ENCODE measurements at places on chromosomes 2 and 18.

DNA sequence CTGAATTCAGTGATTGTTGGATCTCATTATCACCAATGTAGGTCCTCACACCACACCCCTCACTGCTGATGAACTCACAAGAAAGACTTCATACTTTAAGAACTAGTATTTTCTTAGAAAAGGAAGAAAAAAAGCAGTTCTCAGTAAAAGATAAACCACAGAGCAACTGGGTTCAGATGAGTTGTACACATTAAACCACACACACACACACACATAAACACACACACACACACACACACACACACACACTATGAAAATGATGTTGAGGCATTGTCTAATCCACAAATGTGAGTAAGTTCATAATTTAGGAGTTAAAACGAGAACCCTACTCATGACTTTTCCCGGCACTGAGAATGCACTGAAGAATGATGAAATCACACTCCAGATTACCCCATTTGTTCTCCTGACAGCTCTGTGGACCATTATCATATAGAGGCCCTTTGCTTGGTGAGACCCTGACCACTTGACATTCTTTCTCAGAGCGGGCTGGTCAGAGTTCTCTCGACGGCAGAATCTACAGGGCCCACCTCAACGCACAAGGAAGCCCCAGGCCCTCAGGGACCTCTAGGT lies 106.2 kb downstream of the BCL2 start:
- no peak for DNase-seq

DNA sequence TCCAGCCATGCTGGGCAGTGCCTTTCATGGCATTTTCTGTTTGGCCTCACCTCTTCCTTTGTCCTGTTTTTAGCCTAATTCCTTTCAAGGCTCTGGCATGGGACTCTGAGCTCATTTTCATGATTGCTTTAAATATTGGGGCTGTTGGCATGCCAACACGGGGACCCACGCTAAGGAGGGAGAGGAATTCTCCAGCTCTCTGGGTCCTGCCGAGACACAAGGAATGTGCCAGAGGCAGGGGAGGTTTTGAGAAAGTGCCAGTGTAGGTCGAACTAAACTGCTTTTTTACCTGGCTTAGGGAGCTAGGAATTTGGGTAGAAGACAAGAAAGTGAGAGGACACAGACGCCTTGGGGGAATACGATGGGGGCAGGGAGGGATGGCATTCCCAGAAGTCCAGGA lies 42.3 kb downstream of the RPL37A start:
- DNase-seq = no peak

DNA sequence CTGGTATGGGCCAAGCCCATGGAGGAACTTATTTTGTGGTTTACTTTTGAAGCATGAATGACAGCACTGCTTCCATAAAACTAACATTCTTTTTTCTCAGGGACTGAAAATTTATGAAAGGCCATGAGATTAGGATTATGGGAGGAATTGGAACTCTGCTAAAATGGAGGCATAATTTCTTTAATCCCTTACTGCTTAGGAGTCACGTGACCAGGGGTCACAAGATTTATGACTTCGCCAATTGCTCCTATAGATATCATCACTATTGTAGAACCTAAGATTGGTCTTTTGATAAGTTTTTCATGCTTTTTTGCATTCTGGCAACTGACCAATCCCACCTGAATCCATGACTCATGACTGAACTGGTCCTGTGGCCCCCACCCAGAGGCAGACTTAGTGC lies 495.7 kb upstream of the VRK2 start:
- DNase-seq = no peak

DNA sequence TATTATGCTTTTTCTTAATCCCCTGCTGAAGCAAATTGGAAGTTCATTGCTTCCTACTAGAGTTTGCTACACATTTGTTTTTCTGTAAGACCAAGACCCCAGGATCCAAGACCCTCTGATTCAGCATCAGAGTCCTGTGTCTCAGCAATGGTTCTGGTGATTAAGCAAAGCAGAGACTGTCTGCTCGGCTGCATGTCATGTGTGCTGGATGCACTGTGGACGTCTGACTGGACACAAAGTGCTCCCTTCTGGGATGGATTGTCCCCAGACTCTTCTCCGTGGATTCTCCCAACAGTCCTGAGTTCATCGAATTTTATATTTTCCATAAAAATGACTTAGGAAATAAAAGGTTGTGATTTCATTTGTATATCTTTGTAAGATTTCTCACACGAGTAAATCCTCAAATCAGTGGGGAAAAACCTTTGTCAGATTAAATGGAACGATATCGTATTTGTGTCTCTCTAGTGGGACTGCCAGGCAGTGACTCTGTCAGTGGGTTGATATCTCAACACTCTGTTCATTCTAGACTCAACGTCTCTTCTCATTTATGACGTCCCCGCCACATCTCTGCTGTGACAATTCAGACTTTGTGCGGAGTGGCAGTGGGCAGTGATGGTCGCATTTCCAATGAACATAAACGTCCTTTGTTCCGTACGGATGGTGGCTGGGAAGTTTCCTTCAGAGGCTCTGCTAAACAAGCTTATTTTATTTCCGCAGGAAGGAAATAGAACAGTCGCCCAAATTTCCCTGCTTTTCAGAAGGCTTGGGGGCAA lies 58.6 kb downstream of the NCAPH start:
- no peak for DNase-seq

DNA sequence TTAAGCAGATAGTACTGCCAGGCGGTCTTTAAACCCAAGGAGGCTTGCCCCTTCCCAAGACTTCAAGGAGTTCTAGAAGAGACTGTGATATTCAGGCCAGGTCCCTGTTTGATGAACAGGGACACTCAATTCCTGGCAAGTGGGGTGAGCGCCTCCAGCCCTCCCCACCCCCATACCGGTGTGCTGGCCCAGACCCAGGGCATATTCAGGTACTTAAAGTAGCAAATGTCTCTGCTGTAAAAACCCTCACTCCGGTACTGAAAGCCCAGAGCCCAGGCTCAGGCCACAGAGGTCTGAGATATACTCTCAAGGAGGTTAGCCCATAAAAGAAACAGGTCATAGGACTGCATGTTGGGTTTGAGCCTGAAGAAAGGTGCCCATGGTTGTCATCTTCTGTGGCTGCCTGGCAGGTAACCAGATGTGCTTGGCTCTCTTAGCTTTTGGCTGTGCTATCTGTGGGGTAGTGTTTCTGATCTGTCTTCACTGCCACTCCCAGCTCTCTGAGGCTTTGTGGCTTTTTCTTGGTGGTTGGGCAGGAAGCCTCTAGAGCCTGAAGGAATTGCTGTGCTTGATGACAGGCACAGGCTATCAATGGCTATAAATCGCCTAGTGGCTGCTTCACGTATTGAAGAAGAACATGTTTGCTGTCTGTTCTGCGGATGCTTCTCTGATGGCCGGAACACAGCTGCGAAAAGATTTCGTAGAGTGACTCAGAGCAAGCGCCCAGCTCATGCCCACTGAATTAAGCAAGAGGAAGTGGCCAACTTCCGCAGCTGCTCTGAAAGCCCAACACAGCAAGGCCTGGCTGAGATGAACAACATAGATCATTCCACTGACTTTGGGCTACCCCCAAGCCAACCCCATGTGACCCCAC lies 63.3 kb upstream of the ALPP start:
- DNase-seq = no peak

- no peak for DNase-seq
Observed at GRCh38 chr2:108388045-108388444, 10.3 kb downstream of the SULT1C4 start.

- DNase-seq = peak; percentile 60
Observed at GRCh38 chr18:31555971-31556747, 35.5 kb upstream of the TTR start.

DNA sequence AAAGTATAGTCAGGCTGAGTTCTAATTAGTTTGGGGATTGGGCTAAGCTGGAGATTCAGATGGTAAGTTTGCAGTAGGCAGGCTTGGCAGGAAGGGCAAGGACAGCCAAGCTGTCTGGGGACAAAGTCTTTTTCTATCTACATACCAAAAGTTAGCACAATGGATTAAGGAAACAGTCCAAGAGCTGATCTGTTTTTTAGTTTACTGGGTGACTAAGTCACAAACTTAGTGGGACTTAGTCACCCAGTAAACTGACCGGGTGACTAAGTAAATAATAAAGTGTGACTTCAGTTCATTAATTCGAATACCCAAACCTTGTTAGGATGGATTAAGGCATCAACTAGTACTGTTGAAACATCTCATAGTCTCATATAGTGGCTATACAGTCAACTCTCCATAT lies 1386.0 kb upstream of the CELF4 start:
- no peak for DNase-seq
